MG63 (cell line): ENCODE measurements at places on chromosomes 5 and 9. TPM values are rescaled to one million over a fixed set of nuclear protein-coding genes. Genes with fewer than 3 reads are reported as not detected.

The BASP1 gene
- 543 and 644 TPM in 2 replicates for total RNA-seq

The SLC46A2 gene
- total RNA-seq, result not detected in 2 replicates

The LCN15 gene
- not detected in 2 replicates for total RNA-seq

The PCDHB11 gene
- 1.0 TPM in 1 of 2 replicates, not detected in the other for total RNA-seq

The UHRF2 gene
- 11.1 and 20.7 TPM in 2 replicates for total RNA-seq

The BRD3 gene
- 3.1 and 5.0 TPM in 2 replicates for total RNA-seq

The OR13J1 gene
- total RNA-seq, result not detected in 2 replicates

The HDAC3 gene
- total RNA-seq, result 122 and 169 TPM in 2 replicates

The LHFPL2 gene
- 14.0 and 15.3 TPM in 2 replicates for total RNA-seq

The PCDHGA8 gene
- 0.03 and 0.59 TPM in 2 replicates for total RNA-seq

The RAB3C gene
- not detected in 2 replicates for total RNA-seq

The MRPS2 gene
- 20.7 and 24.1 TPM in 2 replicates for total RNA-seq

The CRHBP gene
- total RNA-seq, result not detected in 2 replicates

GRCh38 chr9:91034521-91034920 lies 232.9 kb downstream of the SYK start:
- no peak for DNase-seq

- DNase-seq, result no peak
These were observed 279.6 kb upstream of the GRAMD2B start for GRCh38 chr5:126143622-126144021.

DNA sequence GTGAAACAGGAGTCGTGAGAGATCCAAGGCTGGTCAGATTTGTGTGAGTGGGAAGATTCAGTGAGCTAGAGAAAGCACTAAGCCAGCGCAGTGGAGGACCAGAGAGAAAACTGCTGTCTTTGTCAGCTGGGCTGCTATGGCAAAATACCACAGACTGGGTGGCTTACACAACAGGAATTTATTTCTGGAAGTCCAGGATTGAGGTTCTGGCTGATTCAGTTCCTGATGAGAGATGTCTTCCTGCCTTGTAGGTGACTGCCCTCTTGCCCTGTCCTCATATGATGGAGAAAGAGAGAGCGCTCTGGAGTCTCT lies 24.2 kb upstream of the ANKRD33B start:
- DNase-seq, result no peak

DNA sequence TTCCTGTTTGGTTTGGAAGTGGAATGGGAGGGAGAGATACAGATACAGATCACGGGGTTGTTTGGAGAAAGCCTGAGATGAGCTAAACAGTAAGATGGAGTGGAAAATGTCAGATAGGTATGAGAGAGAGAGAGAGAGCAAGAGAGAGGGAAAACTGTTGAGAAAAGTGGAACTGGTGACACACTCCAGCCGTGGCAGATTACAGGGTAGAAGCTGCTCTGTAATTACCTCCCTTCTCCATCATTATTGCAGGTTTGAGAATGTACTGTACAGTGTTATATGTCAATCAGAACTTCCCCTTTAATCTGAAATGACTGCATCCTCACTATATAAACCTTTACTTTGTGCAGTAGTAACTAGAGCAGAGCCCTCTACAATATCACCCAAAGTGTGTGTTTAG lies 74.5 kb upstream of the WWC1 start:
- DNase-seq, result no peak

- DNase-seq, result peak; percentile 81
These were observed 350.7 kb upstream of the TLE4 start for GRCh38 chr9:79221084-79221483.

DNA sequence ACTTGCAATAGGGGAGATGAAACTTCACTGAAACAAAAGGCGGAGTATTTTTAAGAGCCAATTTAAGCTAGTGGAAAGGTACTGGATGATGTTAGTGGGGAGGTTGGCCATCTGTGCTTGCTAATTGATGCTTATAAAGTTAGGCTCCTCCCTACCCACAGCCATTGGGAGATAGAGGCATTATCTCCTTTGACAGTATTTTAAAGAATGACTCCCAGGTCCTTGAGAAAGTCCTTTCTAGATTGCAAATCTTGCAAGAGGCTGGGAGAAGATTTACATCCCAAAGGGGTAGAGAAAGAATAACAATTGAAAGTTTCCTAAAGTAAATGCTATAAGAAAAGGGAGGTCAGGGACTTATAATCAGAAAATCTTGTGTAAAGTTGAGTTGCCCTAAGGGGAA lies 282.6 kb downstream of the BRINP1 start:
- no peak for DNase-seq

GRCh38 chr9:135222881-135223760 lies 135.7 kb downstream of the OLFM1 start:
- DNase-seq, result no peak

DNA sequence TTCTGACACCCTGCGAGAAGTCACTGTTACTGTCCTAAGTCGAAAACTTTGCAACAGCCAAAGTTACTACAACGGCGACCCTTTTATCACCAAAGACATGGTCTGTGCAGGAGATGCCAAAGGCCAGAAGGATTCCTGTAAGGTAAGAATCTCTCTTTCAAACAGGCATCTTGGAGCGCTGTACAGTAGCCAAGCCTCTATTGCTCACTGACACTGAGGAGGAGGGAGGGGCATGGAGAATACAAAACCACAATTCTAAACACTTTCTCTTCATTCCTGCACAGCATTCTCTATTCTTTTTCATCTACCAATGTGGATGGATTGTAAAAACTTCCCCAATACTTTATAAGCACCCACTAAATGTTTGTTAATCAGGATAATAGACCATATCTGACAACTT lies 7.4 kb downstream of the GZMK start:
- no peak for DNase-seq

DNA sequence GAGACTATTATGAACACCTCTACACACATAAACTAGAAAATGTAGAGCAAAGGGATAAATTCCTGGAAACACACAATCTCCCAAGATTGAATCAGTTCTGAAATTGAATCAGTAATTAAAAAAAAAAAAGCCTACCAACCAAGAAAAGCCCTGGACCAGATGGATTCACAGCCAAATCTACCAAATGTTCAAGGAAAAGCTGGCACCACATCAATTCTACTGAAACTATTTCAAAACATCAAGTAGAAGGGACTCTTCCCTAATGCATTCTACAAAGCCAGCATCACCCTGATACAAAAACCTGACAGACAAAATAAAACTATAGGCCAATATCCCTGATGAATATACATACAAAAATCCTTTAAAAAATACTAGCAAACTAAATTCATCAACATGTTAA lies 25.4 kb upstream of the GRXCR2 start:
- no peak for DNase-seq

GRCh38 chr5:126488443-126489065 lies 65.3 kb downstream of the GRAMD2B start:
- no peak for DNase-seq

- DNase-seq, result no peak
These were observed 16.4 kb upstream of the ARSB start for GRCh38 chr5:79001471-79001870.

- peak; percentile 78 for DNase-seq
These were observed 103.8 kb upstream of the LIFR start for GRCh38 chr5:38660194-38660668.

DNA sequence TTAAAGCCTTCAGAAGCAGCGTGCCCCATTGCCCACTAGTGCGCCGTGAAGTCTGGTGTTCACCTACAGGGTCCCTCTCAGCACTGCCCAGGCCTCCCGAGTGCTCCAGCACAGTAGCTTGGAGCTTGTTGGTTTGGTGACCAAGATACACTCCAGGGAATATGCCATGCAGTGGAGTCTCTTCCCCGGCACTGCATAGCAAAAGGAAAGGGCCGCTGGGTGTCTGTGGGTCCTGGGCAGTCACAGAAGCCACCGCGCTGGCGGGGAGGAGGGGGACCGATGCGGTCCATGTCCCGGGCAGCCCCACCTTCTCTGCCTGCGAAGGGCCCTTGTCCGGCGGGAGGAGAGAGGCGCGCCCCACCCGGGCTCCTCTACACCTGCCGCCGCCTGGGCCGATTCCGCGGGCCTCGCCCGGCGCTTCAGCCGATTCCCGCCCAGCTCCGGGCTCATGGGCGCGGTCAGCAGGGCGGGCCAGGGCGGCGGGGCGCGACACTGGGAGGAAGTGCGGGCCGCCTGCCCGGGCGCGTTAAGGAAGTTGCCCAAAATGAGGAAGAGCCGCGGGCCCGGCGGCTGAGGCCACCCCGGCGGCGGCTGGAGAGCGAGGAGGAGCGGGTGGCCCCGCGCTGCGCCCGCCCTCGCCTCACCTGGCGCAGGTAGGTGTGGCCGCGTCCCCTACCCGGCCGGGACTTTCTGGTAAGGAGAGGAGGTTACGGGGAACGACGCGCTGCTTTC lies at the start of gene SYK:
TSS of gene SYK (plus strand) at position 579 of the 732 bp plus-strand sequence. CDS start 42,080 bp downstream, outside the sequence.
- peak; percentile 63 for DNase-seq

DNA sequence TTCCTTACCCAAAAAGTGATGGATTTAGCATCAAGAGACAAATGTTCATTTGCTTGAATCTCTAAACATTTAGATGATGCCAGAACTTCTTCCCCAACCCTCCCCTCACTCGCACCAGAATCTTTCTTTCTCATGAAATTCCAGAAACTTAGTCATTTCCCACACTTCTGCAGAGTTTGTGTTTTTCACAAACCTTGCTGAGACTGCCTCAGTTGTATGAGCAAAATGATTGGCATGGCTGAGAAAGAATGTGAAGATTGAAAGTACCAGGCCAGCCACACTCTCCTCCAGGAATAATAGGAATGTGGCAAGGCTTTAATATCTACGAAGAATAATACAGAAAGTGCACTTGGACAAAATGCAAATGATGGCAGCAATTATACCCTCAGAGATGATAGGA lies 428.3 kb upstream of the CDH6 start:
- peak; percentile 46 for DNase-seq

DNA sequence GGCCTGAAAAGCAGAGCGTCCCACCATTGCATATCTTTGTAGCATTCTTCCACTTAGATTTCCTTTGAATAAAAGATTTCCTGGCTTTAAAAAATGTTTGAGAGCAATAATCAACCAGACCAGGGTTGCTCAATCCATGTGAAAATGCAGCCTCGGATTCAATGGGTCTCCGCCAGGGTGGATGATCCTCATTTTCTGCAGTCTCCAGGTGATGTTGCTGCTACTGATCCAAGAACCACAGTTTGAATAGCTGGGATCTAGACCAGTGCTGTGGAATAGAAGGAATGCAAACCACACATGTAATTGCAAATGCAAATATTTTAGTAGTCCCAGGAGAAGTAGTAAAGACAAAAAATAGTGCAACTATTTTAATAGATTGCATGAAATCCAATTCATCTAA lies 317.6 kb downstream of the IRX1 start:
- DNase-seq, result no peak

- no peak for DNase-seq
These were observed 166.1 kb downstream of the RNF180 start for GRCh38 chr5:64331597-64332277.

DNA sequence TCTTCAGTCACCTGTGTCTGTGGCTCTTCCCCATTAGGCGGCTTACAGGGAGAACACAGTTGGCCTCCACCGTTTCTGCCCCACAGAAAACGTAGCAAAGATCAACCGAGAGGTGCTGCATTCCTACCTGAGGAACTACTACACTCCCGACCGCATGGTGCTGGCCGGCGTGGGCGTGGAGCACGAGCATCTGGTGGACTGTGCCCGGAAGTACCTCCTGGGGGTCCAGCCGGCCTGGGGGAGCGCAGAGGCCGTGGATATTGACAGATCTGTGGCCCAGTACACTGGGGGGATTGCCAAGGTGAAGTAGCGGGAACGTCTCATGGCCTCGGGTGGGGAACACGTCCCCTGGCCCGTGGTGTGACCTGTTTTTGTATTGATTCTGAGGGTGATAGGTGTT lies 6.5 kb downstream of the PMPCA start:
- DNase-seq, result no peak

DNA sequence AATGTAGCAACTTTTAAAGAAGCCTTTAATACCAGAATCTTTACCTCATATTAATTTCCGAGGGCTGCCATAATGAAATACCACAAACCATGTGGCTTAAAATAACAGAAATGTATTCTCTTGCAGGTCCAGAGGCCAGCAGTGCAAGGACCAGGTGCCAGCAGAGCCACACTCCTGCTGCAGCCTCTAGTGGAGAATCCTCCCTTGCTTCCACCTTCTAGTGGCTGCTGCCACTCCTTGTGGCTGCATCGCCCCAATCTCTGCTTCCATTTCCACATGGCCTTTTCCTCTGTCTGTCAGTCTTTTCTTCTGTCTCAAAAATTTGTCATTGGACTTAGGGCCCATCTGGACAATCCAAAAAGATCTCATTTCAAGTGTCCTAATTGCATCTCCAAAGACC lies 401.5 kb downstream of the EFNA5 start:
- DNase-seq, result no peak

GRCh38 chr5:96124589-96124988 lies 162.9 kb upstream of the ELL2 start:
- DNase-seq, result no peak

DNA sequence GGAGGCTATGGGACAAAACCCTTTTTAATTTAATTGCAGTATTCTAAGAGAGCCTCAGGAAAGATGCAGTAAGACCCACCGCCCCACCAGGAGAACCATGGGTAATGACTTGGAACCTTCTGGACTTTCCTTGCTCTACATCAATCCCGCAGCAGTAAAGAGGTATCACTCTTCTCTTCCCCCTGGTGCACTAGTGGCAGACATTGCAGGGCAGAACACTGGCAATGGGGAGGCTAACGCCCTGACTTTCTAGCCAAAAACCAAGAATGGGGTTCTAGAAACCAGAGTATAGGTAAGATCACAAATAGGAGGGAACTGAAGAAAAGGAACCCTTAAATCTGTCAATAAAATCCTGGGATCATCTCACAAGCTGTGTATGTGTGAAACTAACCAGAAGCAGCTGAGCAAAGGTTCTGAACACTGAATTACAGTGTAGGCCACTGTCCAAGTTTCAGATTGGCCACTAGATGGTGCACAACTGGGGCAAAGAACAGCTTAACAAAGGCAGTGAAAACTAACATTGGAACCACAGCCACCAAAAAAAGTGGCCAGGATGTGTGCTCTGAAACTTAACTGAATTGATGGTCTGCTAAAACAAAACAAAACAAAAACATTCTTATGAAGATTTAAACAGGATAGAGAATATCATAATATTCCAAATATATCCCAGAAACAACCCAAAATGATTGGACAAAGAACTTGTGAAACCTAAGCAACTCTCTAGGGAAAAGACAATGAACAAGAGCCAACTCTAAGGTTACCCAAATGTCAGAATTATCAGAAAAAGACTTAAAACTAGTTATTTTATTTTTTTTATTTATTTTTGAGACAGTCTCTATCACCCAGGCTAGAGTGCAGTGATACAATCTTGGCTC lies 6.6 kb upstream of the FAM151B start:
- DNase-seq, result peak; percentile 18

- DNase-seq, result no peak
These were observed 243.6 kb downstream of the DENND1A start for GRCh38 chr9:123686131-123686828.

- no peak for DNase-seq
These were observed 876.3 kb upstream of the CTNND2 start for GRCh38 chr5:12780536-12780935.

DNA sequence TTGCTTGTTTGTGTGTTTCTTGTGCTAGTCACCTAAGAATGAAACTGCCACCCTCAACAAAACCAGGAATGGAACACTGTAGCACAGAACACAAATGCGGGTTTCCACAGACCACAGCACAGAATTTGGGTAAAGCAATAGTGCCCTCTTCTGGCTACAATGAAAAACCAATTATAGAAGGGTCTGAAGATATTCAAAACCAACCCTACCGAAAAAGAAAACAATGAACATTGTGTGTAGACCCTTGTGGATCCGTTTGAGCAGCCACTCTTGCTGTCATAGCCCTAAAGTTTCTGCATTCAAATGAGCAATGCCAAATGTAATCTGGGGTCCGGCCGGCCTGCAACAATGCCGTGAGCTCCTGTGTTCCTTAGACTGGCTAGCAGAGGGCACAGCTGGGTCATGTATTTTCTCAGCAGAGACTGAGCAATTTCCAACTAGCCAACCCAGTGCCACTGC lies 8.3 kb upstream of the ENC1 start:
- no peak for DNase-seq
